Astrocyte (in vitro differentiated cells and primary cell): ENCODE measurements at places on chromosomes 7 and 10. TPM values are rescaled to one million over a fixed set of nuclear protein-coding genes. Genes with fewer than 3 reads are reported as not detected.

SLC26A3 gene
- total RNA-seq = not detected in 2 replicates

CCL24 gene
- not detected in 2 replicates for total RNA-seq

CC2D2B gene
- 0.18 and 0.60 TPM in 2 replicates for total RNA-seq

NOS3 gene
- total RNA-seq = 1.8 and 2.0 TPM in 2 replicates
